ENCODE measurements at places on chromosomes 6 and 20.

DNA sequence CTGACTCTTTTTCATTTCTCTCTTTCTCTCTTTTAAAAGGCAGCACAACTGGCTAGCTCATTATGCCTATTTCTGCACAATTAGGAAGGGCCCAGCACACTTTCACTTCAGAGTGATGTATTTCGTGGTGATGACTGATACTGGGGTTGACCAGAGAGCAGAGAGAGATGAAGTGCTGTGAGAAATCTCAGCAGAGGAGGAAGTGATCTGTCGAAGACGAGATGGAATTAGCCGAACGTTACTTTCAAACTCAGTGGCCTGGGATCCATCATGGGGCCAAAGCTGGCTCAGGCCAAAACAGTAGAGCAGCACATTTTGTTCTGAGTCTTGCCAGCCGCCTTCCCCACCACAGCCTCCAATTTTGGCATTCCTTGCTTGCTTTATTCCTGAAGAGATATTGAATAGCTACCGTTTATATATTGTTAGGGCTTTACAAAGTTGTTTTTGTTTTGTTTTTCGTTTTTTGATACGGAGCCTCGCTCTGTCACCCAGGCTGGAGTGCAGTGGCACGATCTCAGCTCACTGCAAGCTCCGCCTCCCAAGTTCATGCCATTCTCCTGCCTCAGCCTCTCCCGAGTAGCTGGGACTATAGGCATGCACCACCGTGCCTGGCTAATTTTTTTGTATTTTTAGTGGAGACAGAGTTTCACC is 213.2 kb upstream of the ECI2 start:
- DNase-seq, result no peak

- DNase-seq, result no peak
Observed at GRCh38 chr6:90578894-90579549, 7.8 kb downstream of the MAP3K7 start.

GRCh38 chr6:134936476-134936875 is 13.4 kb downstream of the ALDH8A1 start:
- DNase-seq, result no peak

DNA sequence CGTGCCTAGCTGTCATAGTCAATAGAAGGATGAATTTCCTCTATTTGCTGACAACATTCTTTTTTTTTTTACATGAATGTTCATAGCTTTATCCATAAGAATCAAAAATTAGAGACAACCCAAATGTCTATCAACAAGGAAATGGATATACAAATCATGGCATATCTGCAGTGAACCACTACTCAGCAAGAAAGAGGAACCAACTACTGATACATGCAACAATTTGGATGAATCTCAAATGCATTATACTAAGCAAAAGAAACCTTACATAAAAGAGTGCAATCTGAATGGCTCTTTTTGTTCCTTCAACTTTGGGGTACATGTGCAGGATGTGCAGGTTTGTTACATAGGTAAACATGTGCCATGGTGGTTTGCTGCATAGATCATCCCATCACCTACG is 17.7 kb upstream of the MCM9 start:
- no peak for DNase-seq

DNA sequence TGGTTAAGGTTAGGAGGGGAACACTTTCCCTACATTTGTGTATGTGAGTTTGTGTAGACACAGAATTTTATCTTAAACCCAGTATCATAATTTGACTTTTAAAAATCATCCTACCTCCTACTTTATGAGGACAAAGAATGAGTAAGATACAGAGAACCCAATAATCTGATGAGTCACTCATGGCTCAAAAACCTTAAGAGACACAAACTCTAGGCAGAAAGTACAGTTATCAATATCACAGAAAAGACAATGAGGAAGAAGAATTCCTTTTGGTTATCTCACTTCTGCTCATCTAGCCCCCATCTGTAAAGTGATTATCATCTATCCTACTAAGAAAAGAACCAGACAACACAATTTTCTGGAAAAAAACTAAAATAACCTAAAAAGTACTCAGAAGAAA is 87.7 kb downstream of the EPB41L2 start:
- DNase-seq, result no peak

DNA sequence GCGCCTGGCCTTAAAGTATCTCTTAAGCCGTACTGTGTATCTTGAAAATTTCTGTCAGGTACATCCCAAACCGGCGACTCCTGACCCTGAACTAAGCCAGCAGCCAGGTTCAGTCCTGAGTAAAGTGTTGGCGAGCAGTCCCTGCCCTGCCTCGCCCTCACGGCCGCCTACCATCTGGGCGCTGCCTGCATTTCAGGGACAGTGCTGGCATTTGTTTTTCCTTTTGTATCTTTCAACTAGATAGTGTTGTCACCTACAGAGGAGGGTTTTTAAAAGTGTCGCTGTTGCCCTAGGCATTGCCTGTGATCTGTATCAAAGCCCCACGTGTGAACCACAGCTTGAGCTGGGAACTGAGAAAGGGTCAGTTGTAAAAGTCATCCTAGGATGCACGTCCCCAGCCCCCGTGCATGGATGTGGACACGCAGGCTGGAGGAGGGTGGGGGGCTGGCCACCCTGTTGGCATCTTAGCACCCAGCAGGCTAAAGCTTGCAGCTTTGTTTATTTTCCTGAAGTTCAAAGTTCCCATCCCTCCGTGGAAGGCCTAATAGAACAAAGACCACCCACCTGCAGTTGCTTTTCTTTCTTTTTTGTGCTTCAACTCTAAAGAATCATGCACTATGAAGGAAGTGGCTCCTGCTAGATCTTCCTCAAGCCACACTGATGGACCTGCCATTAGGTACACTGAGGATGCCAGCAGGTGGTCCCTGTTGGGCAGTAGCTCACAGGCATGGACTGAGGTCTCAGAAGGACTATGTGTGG is 136.8 kb downstream of the ZDHHC14 start:
- DNase-seq, result no peak

GRCh38 chr6:52336919-52337561 is 24.9 kb upstream of the PAQR8 start:
- DNase-seq, result no peak

DNA sequence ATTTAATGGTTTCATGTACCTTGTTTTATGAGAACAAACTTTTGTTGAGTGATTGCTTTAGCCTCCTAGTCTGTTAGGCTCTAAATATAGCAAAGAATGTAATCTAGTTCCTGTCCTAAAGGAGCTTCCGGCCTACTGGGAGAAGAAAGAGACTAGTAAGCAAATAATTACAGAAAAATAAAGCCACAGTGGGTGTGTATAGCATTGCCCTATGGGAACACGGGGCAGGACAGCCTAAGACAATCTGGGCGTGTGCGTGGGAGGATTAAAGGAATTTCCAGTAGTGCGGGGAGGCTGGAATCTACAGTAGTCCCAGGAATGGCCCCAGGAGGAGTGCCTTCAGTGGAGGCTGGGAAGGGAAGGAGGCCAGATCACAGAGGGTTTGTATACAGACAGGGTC is 98.1 kb upstream of the AKAP12 start:
- no peak for DNase-seq

- DNase-seq, result no peak
Observed at GRCh38 chr20:49896204-49896603, 19.1 kb downstream of the SPATA2 start.

- no peak for DNase-seq
Observed at GRCh38 chr6:168021581-168021980, 24.1 kb downstream of the KIF25 start.

DNA sequence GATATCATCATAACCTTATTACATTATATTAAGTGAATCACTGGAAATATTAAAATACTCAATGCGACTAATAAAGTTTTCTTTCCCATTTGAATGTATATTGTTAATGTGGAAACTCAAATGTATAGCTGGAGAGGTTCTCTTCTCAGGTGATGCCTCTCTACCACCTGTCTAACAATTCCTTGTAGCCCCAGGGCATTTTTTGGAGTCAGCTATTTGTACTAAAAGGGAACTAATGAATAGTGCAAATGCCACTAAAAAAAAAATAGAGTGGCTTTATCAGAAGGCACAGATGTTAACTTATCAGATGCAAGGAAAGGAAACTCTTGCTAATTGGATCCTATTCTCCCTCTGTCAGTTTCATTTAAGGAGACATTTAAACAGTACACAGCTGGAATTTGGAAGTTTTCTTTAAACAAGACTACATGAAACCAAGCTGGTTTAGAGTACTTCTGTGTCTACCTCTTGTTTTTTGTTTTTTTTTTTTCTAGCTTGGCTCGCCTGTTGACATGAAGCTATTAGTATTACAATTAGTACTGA is 897.0 kb upstream of the SLC35B3 start:
- DNase-seq, result no peak

DNA sequence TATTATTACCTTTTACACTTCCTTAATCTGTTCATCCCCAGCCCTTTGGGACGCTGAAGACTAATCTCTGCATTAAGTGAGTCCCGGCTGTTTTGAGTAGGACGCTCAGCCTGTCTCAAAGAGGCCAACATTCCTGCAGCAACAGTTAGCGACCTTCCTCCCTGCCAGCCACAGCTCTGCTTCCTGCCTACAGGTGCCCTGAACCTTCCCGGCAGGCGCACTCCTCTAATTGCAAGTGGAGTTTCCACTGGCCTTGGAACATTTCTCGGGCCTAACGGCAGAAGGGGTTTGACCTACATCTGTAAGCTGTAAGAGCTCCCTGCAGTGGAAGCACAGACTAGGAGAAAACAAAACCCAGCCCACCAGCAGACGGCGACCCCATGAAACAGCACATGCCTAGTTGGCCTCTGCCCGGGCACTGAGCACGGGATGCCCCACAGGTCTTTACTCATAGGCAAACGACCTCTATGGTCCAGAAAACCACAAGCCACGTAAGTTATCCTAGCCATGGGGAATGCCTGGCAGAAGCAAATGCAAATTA is 137.9 kb downstream of the DTNBP1 start:
- no peak for DNase-seq

GRCh38 chr6:14921878-14922671 is 323.8 kb upstream of the JARID2 start:
- peak; percentile 45 for DNase-seq

- DNase-seq, result no peak
Observed at GRCh38 chr20:10179574-10180298, 38.9 kb upstream of the SNAP25 start.

DNA sequence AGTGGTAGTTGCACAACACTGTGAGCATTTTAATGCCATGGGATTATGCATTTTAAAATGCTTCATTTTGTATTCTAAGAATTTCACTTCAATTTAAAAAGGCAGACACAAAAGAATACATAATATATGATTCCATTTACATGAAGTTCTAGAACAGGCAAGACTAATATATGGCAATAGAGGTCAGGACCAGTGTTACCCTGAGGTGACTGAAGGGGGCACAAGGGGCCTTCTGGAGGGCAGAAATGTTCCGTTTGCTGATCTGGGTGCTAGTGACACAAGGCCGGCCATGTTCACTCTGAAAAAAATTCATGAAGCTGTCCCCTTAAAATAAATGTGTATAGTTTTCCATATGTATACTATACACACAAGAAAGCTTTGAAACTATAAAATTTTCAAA is 28.5 kb downstream of the TASP1 start:
- DNase-seq, result no peak

GRCh38 chr20:41618807-41619311 is 682 bp upstream of the CHD6 start:
- no peak for DNase-seq

- no peak for DNase-seq
Observed at GRCh38 chr6:82870582-82871172, 195.0 kb downstream of the UBE3D start.

- DNase-seq, result no peak
Observed at GRCh38 chr6:55512904-55513303, 66.1 kb downstream of the HMGCLL1 start.

DNA sequence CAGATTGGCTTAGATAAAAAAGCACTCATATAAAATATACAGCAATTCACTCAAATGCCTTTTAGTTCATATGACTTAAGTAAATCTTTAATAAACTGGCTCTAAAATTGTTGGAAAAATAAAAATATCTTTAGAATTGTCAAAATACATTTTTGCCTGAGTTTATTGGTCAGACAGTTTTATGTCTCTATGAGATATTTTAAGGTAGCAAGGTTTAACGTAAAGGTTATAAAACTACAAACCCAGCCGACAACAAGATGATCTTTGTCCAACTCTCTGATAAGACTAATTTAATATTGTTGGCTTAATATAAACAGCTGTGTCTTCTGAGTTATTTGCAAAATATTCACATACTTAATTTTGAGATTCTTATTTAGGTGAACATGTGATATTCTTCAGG is 39.5 kb downstream of the RNASET2 start:
- no peak for DNase-seq

DNA sequence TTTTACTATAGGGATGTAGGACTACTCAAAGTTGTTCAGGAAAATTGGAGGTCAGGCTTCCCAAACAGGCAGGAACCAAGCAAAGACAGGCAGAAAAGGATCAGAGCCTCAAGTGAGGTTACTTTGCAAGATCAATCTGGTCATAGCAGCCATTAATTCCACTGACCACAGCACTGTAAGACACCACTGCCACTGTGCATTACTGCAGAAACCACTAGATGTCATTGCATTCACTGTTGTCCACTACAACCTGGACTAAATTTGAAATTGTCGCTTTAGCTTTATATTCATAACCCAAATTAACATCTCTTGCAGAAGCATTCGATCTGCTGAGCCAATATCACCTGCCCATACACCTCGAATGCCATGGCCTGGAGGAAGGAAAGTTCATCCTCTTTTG is 126.9 kb upstream of the UFL1 start:
- DNase-seq, result no peak

DNA sequence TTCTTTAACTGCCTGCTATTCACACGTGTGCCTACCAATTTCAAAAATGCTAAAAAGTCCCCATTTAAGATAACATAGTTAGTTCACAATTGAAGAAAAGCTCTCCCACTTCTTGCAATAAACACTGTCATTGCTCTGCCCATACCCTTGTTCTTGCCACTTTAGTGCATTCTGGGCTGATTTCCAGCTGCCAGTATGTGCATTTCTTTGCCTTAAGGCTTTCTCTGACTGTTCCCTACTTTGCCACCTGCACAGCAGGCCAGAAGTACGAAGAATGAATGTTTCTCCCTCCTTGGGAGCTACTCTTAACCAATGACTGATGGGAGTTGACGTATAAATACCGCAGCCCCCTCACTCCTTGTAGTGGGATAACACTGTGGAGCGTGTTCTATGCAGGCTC is 16.0 kb upstream of the ATRN start:
- DNase-seq, result peak; percentile 35

- DNase-seq, result no peak
Observed at GRCh38 chr20:41344938-41345728, 4.5 kb downstream of the LPIN3 start.

DNA sequence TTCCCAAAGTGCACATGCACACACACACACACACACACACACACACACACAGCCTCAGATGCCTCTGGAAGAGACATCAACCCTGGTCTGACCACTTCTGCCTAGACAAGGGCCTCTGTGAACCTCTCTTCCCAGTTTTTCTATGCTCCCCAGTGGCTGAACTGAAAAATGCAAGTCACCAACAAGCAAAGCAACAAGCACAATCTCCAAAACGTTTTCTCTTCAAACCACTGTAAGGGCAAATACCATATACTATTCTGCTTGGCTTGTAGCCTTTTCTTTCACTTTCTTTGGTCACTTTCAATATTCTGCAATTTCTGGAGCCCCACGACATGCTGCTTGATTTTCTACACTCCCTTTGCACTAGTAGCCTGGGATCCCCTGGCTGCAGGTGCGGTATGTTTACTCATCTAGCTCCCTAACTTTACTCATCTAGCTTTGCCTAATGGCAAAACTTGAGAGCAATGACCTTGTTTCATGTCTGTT is 121.4 kb upstream of the DST start:
- peak; percentile 21 for DNase-seq

Measured in anterior cingulate cortex (tissue), 58 donors.